ENCODE measurements at places on chromosomes 12 and 14. TPM values are rescaled to one million over a fixed set of nuclear protein-coding genes. Genes with fewer than 3 reads are reported as not detected.
A peak's percentile ranks its signal among the peaks of the same experiment; 100 is the strongest.

Gene AVPR1A
- polyA plus RNA-seq = 10.6 TPM

- no peak for DNase-seq
Measured at GRCh38 chr14:50974118-50974517, 29.8 kb upstream of the PYGL start.

Gene ELK3
- polyA plus RNA-seq = 60.7 TPM

GRCh38 chr12:52689239-52689638 lies 9.0 kb upstream of the KRT1 start:
- no peak for DNase-seq

Gene OVCH1
- 0.17 TPM for polyA plus RNA-seq

DNA sequence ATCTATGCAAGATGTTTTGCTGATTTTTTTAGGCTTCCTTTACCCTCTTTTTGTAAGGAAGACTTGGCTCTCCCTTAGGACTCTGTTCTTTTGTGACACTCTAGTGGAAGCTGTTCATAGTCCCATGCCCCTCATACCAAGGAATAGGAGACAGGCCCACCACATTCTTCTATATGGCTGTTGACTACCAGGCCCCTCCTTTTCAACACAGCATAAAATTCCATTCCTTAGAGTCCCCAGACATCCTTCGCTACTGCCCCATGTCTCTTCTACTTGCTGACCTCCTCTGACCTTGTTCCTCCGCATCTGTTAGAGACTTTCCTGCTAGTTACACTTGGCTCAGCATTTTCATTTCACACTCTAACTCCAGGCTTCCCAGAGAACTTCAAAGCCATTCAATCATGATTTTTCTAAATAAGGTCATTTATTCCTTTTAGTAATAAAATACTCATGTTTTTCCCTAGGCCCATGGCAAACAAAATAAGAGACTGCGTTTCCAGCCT lies 9.7 kb downstream of the PIK3C2G start:
- no peak for DNase-seq

DNA sequence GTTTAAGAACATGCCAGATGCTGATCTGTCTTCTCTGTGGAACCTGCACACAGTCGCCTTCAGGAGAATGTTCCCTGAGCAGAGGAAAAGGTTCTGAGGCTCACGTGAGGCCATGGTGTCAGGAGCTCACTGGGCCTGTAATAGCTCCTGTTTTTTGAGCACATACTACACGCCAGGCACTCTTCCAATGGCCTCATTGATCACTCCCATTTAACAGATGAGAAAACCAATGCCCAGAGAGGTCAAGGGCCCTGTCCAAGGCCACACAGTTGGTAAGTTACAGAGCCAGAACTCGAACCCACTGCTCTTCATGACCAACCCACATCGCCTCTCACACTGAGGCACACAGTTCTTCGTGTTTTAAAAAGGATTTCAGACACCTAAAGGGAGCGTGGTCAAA lies 7.3 kb upstream of the HHIPL1 start:
- no peak for DNase-seq

GRCh38 chr12:108442067-108442466 lies 73.0 kb upstream of the FICD start:
- no peak for DNase-seq

Gene RNU4-1
- polyA plus RNA-seq = not detected

- DNase-seq = no peak
Measured at GRCh38 chr12:19771858-19772257, 332.6 kb downstream of the AEBP2 start.

DNA sequence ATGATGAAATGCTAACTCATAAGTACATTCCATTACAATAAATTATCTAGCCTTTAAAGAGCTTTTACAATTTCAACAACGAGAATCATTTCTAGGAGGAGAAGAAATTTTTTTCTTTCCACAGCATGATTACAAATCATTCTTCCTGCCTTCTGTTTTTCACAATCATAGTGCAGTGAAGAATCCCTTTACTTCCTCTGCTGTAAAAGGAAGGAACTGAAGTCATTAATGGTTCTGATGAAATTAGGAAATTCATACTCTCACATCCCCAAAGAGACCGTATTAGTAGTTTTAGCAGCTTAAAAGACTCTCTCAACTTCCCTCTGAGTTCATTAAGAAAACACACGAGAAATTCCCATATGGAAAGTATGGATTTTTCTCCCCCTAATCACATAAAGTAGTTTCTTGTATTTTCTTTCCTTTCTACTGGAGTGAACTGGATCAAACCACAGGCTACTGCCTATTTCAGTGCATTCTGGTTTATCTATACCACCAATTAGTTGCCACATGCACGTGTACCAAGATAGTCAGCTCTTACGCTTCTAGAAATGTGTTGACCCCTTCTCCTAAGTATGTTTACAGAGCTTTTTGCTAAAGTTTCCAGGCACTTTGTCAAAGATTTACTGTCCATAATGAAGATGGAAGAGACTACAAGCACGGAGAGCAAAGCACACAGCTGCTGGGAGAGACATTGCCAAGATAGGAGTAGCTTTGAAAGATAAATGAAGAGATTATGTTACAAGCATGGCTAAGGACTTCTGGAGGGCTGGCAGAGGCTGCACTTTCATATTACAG lies 58.9 kb upstream of the KITLG start:
- DNase-seq = peak; percentile 13

GRCh38 chr14:52553671-52554575 lies 1.3 kb downstream of the GPR137C start:
- DNase-seq = peak; percentile 78

DNA sequence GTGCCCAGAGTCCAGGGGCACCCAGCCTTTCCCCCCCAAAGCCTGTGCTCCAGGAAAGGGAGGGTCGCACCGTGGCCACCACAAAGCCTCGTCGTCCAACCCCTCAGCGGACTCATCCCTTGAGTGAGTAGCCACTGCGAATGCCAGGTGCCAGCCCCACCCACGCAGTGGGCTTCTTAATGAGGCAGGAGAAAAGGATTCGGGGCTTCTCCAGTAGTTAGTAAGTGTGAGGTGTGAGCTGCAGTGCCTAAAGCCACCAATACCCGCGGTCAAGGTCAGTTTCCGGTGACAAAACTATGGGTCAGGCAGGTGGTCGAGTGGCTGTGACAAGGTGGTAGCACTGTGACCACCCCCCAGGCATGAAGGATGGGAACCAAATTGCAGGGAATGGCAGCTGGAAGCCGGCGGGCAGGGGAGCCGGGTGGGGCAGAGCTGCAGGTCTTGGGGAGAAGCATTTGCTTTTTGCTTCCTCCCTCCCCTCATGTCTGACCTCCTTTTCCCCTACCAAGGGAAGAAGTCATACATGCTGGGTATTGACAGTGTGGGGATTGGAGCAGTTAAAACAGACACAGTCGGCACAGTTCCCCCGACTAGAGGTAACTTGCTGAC lies 8.0 kb downstream of the RAN start:
- no peak for DNase-seq

DNA sequence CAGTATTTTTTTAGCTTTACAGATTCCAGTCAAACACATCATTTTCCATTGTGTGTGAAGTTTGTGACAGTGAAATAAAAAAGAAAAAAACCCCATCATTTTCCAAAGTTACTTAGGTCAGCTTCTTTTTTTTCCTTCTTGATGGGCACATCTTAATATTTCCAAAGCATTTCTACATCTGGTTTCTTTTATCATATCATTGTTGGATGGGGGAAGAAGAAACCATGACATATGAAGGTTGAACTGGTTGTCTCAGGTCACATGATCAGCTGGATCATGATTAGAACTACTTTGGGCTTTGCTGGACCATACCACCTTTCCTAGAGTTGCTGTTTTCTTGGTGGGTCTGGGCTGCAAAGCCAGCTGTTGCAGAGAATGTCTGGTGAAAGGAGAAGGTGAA lies 59.8 kb downstream of the FOS start:
- no peak for DNase-seq
